Immature natural killer cell (primary cell): ENCODE measurements at places on chromosomes 1 and 21.

DNA sequence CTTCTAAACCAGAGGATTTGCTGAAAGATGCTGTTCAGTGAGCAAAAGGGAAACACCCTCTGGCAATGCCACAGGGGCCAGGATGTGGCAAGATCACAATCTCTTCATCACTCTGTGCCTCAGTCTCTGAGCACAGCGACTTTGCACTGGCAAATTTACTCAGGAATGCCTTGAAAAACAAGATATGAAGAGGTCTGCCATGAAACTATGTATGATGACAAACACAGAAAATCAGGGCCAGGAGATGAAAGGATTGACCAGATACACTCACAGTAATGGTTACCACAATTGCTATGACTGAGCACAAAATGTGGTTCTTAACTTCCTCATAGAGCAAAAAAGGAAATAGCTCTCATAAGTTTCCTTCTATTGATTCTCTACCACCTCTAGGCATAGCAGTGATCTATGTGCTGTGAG, 5.8 kb downstream of the TTC13 start:
- peak; percentile 69 for DNase-seq

GRCh38 chr1:116253566-116254382, 119.3 kb upstream of the ATP1A1 start:
- no peak for DNase-seq

DNA sequence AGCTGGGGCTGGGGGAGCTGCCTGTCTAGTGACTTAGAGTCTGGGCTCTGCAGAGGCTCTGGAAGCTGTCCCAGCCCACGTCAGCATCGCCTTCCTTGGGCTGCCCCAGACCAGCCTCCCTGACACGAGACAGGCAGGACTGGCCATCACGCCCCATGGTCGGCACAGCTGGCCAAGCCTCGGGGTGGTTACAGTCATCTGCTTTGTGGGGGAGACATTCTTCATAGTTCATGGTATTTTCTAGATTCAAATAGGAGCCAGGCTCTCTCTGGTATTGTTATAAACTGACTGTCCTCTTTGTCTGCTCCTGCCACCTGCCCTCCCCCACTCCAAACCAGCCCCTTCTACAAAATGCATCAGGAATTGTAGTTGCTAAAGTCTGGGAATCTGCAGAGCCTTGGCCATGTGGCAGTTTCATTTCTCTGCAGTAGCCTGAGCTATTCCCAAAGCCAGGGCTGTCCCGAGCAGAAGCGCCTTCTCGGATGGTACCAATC, 29.4 kb downstream of the OLFML2B start:
- DNase-seq: no peak

DNA sequence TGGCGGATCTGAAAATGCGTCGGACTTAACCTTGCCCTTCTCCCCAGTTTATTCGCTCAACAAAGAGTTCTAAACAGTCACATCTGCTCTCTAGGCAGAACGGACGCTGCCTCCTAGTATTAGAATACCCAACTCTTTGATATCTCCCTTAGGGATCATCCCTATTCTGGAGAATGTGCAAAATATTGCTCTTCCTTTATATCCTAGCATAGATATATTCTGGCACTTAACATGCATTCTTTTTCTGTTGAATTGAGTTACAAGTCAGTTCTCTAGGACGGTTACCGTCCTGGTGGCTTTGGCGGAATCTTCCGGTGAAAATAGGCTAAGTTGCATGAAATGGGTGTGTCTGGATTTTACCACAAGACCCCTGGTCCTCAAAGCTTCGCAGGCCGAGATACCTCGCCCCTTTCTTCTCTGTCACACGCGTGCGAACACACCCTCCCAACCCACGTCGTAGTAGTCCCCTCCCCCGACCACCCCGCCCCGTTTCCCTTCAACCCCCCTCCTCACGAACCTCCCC, 501 bp upstream of the DNAJC6 start:
- DNase-seq: no peak

DNA sequence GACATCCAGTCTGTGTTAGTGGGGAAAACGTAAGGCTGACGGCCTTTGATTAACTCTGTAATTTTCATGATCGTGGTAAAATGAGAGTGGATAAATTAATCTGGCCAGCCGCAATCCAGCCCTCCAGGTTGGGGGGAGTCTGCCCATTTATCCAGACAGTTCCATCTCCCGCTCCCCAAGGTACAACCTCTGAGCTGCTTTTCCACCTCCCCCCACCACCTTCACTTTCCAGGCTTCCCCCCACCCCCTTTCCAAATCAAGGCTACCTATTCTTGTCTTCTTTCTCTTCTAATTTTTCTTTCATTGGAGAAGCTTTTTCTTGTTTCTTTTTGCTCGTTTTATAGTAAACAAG, 6.0 kb downstream of the MIER1 start:
- DNase-seq: no peak

DNA sequence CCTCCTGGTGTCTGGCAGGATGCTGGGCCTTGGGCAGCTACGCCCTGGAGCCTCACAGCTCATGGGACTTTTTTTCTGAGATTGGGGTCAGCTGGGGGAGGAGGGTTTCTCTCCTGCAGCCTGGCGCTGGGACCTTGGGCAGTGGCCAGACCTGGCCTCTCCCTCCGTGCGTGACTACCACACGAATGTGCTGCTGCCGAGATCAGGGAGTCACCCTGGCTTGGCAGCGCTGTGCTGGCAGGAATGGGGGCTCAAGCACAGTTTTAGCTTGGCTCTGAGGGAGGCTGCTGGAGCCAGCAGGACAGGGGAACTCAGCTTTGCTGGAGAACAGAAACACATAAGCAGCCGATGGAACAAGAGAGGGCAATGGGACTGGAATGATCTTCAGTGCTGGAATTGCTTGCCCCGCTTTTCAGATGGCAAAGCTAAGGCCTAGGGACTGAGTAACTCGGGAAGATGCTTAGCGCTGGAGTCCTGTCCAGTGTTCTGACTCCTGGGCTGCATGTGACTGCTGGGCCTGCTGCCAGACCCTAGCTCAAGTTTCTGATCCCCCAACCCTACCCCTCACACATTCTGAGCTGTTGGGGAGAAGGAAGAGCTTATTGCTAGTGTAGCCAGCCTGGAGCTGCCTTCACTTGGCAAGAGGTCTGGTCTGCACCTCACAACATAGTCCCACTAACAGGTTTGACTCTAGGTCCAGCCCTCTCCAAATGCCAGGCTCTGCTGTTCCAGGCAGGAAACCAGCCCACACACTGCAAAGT, 69.9 kb downstream of the NAV1 start:
- DNase-seq: no peak

DNA sequence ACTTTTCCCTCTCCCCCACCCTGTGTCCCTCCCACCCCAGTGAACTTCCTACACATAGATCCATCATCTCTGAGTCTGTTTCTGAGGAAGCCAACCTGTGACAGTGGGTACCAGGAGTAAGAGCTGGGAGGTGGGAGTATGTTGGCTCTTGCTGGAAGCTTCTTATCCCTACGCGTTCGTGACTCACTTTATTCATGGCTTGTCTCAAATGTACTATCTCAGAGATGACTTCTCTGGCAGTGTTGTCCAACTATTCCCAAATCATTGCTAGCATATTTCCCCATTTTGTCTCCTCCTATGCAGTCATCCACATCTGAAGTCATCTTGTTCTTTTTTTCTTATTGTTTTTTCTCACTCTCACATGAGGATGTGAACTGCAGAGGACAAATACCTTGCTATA, 88.0 kb downstream of the HIVEP3 start:
- no peak for DNase-seq

GRCh38 chr1:192952646-192953045, 106.5 kb downstream of the UCHL5 start:
- no peak for DNase-seq

GRCh38 chr1:22677931-22678896, 25.2 kb downstream of the C1QB start:
- DNase-seq: no peak

GRCh38 chr1:36350659-36351226, 27.3 kb upstream of the EVA1B start:
- peak; percentile 42 for DNase-seq

GRCh38 chr21:39258207-39258606, 55.2 kb downstream of the BRWD1 start:
- no peak for DNase-seq

DNA sequence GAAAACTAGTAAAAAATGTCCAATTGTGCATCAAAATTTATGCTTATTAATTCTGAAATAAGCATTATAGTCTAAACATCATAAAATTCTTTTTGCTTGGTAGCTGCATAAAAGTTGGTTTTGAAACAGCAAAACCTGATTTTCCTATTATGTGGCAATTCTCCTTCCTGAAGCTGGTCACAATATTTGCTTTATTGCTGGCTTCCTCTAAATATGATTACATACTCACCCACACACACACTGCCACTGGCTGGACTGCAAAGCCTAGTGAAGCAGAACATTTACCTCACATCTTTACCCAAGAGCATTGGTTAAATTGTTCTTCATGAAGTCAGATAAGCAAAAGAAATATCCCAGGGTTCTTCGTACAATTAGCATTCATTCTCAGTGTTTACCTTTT, 103.0 kb downstream of the NR5A2 start:
- no peak for DNase-seq

DNA sequence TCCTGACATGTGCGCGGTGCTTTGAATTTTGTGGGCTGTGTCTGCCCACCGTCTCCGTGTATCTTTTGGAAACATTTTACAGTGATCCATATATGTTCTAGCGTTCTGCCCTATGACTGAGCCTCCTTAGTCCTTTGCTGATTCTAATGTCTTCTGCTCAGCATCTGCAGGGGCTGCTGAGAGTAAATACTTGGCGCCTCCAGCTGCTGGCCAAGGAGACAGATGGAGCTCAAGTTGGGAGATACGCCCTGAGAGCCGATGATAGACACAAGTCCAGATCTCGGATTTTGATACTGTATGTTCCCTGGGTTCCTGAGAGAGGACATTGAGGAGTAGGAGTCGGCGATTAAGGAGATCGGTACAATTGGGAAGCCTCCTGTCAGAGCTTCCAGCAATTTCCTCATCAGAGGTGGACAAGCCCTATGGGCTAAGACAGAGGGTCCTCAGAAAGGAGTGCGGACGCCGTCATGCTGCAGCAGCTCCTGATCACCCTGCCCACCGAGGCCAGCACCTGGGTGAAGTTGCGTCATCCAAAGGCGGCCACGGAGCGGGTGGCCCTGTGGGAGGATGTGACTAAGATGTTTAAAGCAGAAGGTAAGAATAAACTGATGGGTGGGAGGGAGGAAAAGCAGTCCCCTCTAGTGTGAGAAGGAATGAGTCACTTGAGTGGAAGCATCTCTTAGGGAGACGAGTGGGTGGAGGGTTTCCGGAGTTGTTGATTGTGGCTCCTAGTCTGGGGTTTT, 390 bp downstream of the ZFP69B start:
- peak; percentile 50 for DNase-seq

GRCh38 chr1:161954050-161954449, 69.6 kb downstream of the OLFML2B start:
- DNase-seq: no peak

DNA sequence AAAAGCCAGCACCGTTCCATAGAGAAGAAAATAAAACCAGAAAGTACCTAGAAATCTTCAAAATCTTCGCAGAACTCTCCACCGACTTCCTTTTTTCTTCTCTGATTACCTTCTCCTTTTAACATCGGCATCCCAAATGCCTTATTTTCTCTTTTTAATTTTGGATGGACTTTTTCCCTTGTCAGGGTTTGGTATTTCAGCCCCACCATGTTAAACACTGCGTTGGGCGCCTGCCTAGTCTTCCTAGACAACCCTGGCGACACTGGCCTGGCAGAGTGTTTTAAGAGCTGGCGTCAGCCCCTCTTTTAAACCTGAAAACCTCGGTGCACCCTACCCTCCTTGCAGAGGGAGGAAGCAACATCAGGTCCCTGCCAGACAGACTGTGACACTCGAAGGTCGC, 66.0 kb upstream of the EFHD2 start:
- no peak for DNase-seq

- no peak for DNase-seq
These were observed 3.3 kb upstream of the CD55 start for GRCh38 chr1:207318072-207318619.

- DNase-seq: no peak
These were observed 3.5 kb downstream of the SH3BGRL3 start for GRCh38 chr1:26283279-26283853.

- DNase-seq: no peak
These were observed 37.7 kb downstream of the SYNJ1 start for GRCh38 chr21:32690085-32690484.

DNA sequence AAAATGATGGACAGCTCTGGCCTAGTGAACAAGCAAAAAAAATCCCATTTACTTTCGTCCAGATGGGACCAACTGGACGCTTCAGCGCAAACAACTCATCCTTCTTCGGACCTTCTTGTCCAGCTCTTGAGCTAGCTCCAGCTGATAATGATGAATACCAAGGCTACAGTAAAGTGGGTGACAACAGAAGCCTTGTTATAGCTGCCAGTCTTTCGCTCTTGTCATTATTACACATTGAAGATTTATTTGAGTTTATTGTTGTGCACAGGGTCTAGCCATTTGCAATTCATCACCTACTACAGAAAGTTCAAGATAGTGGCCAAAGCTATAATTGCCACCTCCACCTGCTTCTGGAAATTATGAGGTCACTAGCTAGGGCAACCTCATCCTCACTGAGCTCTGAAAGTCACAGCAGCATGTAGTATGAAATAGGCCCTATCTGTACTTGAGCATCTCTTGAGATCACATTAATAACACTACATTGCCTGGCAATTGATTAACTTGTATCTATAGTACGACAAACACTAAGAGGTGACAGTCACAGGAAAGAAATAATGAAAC, 76.9 kb downstream of the GPATCH2 start:
- DNase-seq: no peak

- no peak for DNase-seq
These were observed 79.2 kb downstream of the ZNF326 start for GRCh38 chr1:90074137-90074536.

DNA sequence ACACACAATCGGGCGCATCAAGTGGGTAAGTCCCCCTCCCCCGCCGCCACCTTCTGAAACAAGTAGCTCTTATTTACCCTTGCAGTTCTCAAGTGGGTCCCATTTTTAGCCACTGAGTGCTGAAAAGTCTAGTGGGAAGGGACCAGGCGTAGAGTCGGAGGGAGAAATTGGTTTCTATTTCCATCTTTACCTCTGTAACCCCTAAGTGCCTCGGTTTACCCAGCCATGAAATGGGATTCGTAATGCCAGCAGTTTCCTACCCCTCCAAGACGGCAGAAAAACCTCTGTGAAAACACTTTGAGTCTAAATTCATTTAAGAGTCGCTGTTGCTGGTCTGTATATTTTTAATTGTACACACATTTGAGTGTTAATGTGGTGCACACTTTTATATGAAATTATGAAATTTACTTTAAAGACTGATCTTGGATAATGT, 928 bp downstream of the TLCD4 start:
- DNase-seq: no peak

GRCh38 chr1:206828765-206829164, 36.7 kb upstream of the IL20 start:
- no peak for DNase-seq
